Osteoblast (primary cell): ENCODE measurements at places on chromosomes 5 and 9. TPM values are rescaled to one million over a fixed set of nuclear protein-coding genes. Genes with fewer than 3 reads are reported as not detected.

The FAXDC2 gene
- total RNA-seq, result 13.8 and 19.2 TPM in 2 replicates

The F2RL2 gene
- total RNA-seq, result 1.1 and 1.5 TPM in 2 replicates

The CXCL14 gene
- total RNA-seq, result not detected in 2 replicates

The SPINK6 gene
- not detected in 2 replicates for total RNA-seq

The SPINK4 gene
- total RNA-seq, result not detected in 2 replicates

The ST6GALNAC4 gene
- total RNA-seq, result 29.5 and 33.7 TPM in 2 replicates

The GBA2 gene
- 29.5 and 31.1 TPM in 2 replicates for total RNA-seq

DNA sequence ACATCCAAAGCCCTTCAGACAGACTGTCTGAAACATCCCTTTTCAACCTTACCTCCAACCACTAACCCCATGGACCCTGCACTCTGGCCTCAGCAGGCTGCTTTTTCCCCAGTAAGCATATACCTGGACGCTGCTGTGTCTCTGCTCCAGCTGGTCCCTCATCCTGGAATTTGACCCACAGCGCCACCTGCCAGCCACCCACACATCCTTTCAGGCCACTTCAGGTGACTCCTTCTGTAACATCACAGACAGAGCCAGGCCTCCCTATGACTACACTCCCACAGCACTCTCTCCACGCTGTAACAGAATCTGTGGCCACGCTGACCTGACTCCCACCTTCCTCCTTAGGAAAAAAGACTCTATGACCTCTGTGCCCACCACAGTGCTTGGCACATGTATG is 3.4 kb downstream of the MGAT1 start:
- no peak for DNase-seq
- H3K27ac ChIP-seq, result peak overlapping the region; percentile 87
- H3K4me1 ChIP-seq, result peaks cover 46% of the 10 kb centered on the region
- H3K4me3 ChIP-seq, result peak overlapping the region; percentile 34
- H3K27me3 ChIP-seq, result no peaks in the 10 kb centered on the region

DNA sequence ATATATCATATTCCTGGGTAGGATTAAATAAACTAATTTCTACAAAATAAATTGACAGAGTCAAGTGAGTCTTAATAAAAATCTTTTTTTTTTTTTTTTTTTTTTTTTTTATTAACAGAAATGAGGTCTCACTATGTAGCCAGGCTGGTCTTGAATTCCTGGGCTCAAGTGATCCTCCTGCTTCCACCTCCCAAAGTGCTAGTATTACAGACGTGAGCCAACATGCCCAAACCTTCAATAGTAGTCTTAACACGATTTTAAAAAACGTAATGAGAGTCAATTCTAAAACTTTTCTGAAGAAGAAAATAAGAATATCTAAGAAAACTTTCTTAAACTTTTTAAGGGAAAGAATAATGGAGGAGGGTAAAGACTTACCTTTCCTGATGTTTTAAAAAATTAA is 84.2 kb downstream of the YIPF5 start:
- DNase-seq, result no peak
- H3K27me3 ChIP-seq, result no peaks in the 10 kb centered on the region
- H3K27ac ChIP-seq, result no peak overlapping the region
- H3K4me3 ChIP-seq, result no peak overlapping the region
- H3K4me1 ChIP-seq, result peaks cover 7% of the 10 kb centered on the region

DNA sequence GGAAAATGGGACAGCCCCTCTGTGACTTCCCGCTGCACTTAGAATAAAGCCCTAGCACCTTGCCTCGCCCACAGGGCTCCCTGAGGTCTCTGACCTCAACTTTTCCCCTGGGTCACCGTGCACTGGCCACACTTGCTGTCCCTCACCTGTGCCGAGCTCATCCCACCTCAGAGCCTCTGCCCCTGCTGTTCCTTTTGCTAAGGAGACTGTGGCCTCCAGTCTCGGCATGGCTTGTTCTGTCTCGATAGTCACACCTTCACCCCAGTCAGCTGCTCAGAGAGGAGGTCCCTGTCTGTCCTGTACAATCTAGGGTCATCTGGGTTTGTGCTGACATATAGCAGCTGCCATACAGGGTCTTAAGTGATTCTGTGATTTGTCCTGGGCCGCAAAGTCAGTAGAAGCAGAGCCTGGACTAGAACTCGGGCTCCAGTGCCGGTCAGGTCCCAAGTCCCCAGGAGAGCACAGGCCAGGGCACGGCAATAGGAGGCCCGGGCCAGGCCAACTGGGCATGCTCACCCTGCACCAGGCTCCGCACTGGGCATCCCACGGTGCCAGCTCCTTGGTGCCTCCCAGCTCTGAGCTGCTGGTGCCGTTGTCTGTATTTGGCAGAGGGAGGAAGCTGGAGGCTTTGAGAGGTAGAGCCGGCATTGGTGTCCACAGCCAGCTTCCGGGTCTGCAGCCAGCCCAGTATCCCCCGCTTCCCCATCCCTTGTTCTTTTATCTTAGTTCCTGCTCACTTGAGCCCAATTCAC is 35.2 kb downstream of the NCS1 start:
- peaks cover 5% of the 10 kb centered on the region for H3K36me3 ChIP-seq
- no peak overlapping the region for H3K27ac ChIP-seq
- H3K27me3 ChIP-seq, result no peaks in the 10 kb centered on the region
- H3K4me1 ChIP-seq, result peaks cover 7% of the 10 kb centered on the region
- DNase-seq, result peak; percentile 60
- H3K4me3 ChIP-seq, result no peak overlapping the region

DNA sequence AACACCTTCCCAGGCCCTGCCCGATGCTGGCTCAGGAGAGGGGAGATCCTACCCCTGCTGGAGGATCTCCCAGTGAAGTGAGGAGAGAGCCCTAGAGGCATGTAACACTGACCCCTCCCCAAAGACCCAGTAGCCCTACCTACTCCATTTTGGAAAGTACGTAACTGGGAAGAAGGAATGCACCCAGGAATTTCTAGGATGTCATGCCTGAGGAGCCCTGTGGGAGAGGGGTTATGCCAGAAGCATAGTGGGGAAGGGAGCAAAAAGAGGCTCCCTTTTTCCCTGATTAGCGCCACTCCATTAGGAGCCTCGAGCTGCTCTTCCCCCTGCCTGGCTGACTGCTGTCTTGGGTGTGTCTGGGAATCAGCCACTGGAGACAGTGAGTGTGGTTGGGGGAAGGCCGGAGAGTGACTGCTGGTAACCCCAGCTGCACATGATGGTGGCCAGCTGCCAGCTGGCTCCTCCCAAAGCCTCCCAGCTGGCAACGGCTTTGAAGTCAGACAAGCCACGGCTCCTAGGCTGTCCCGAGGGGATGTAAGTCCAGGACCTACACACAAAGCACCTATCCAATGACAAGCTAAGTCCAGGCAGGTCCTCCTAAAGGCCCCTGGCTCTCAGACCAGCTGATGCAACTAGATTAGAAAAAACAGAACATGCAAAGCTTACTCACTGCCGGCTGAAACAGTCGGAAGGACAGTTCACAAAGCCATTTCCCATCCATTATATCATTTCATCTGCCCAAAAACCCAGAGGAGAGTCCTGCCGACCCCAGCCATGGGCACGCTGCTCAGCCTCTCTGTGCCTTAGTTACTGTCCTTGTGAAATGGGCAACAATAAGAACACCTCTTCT is 136.5 kb upstream of the ABCA1 start:
- H3K36me3 ChIP-seq, result no peaks in the 10 kb centered on the region
- H3K27ac ChIP-seq, result peak overlapping the region; percentile 99
- peak; percentile 93 for DNase-seq
- no peaks in the 10 kb centered on the region for H3K27me3 ChIP-seq

- DNase-seq, result no peak
- no peaks in the 10 kb centered on the region for H3K36me3 ChIP-seq
- H3K27me3 ChIP-seq, result no peaks in the 10 kb centered on the region
- H3K27ac ChIP-seq, result no peak overlapping the region
- no peak overlapping the region for H3K4me3 ChIP-seq
Observed at GRCh38 chr5:130099008-130099407, 194.7 kb downstream of the CHSY3 start.

GRCh38 chr5:61303346-61303745 is 28.7 kb upstream of the ZSWIM6 start:
- no peaks in the 10 kb centered on the region for H3K27me3 ChIP-seq
- peak overlapping the region; percentile 62 for H3K4me3 ChIP-seq
- DNase-seq, result no peak
- no peaks in the 10 kb centered on the region for H3K36me3 ChIP-seq

DNA sequence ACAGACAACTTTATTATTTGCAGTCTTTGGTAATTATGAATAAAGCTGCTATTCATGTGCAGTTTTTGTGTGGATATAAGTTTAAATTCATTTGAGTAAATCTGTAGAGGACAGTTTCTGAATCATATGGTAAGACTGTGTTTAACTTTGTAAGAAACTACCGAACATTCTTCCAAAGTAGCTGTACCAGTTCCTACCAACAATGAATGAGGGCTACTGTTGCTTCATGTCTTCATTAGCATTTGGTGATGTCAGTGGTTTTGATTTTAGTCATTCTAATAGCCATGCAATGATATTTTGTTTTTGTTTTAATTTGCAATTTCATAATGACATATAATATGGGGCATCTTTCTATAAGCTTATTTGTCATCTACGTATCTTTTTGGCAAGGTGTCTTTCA is 501.3 kb upstream of the RORB start:
- H3K27me3 ChIP-seq, result no peaks in the 10 kb centered on the region
- no peaks in the 10 kb centered on the region for H3K36me3 ChIP-seq
- no peak overlapping the region for H3K4me3 ChIP-seq
- H3K4me1 ChIP-seq, result no peaks in the 10 kb centered on the region
- H3K27ac ChIP-seq, result no peak overlapping the region

DNA sequence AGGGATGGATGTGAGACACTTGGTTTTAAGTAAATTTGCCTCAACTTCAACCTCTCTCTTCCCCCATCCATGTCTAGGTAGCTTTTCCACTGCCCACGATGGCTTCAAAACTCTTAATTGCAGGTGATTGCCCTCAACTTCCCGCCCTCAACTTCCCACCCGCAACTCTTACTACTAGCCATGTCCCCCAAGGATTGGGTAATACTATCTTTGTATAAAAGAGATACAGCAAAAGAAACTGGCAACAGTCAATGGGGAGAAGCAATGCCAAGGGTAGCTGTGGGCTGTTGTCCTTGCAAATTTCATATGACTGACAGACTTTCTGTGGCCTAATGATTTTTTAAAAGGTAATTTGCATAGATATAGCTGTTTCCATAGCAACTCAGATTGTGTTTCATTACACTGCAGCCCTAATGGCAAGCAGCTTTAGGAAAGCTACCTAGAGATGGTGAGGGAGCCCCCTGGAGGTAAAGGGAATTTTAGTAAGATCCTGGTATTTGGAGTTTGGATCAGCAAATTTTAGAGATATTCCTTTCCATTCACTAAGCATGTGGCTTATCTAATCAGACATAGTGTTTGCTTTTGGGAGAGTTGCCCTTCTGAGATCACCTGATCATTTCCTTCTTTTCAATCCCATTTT is 421.5 kb upstream of the DAP start:
- DNase-seq, result no peak
- H3K4me1 ChIP-seq, result no peaks in the 10 kb centered on the region
- no peak overlapping the region for H3K27ac ChIP-seq
- H3K27me3 ChIP-seq, result no peaks in the 10 kb centered on the region
- H3K36me3 ChIP-seq, result no peaks in the 10 kb centered on the region
- H3K4me3 ChIP-seq, result no peak overlapping the region

DNA sequence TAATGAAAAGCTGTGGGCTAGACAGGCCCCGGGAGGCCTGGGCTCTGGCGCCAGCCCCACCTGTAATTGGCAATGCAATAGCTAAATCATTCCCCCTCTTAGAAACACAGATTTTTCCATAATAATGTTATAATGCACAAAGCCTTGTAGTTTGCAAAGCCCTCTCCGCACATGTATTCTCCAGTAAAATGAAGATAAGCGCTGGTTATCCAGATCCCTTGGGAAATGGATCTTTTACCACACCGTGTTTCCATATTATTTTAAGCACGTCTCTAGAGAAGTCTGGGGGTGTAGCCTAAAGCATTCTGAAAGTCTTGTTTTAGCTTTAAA is 1.1 kb upstream of the APBA1 start:
- no peaks in the 10 kb centered on the region for H3K27me3 ChIP-seq
- peaks cover 24% of the 10 kb centered on the region for H3K4me1 ChIP-seq
- DNase-seq, result no peak
- peak overlapping the region; percentile 74 for H3K4me3 ChIP-seq

- H3K36me3 ChIP-seq, result no peaks in the 10 kb centered on the region
- H3K4me1 ChIP-seq, result no peaks in the 10 kb centered on the region
- DNase-seq, result no peak
- no peaks in the 10 kb centered on the region for H3K27me3 ChIP-seq
Observed at GRCh38 chr5:130571076-130571475, 594.0 kb downstream of the HINT1 start.

GRCh38 chr5:138468966-138469539 is 3.8 kb downstream of the EGR1 start:
- peaks cover 28% of the 10 kb centered on the region for H3K36me3 ChIP-seq
- H3K27me3 ChIP-seq, result no peaks in the 10 kb centered on the region
- peak overlapping the region; percentile 15 for H3K27ac ChIP-seq
- H3K4me1 ChIP-seq, result peaks cover 17% of the 10 kb centered on the region
- no peak for DNase-seq

- H3K4me3 ChIP-seq, result no peak overlapping the region
- peaks cover 78% of the 10 kb centered on the region for H3K36me3 ChIP-seq
- no peak overlapping the region for H3K27ac ChIP-seq
- DNase-seq, result no peak
- no peaks in the 10 kb centered on the region for H3K27me3 ChIP-seq
- no peaks in the 10 kb centered on the region for H3K4me1 ChIP-seq
Observed at GRCh38 chr5:177290816-177291596, 12.5 kb downstream of the RAB24 start.

- H3K36me3 ChIP-seq, result no peaks in the 10 kb centered on the region
- no peak overlapping the region for H3K4me3 ChIP-seq
- no peak overlapping the region for H3K27ac ChIP-seq
- no peaks in the 10 kb centered on the region for H3K27me3 ChIP-seq
- H3K4me1 ChIP-seq, result peaks cover under 1% of the 10 kb centered on the region
Observed at GRCh38 chr5:97229196-97229595, 46.1 kb upstream of the RIOK2 start.

- no peak overlapping the region for H3K27ac ChIP-seq
- H3K4me1 ChIP-seq, result peaks cover 11% of the 10 kb centered on the region
- H3K27me3 ChIP-seq, result no peaks in the 10 kb centered on the region
- no peak overlapping the region for H3K4me3 ChIP-seq
Observed at GRCh38 chr9:81874250-81874649, 54.0 kb upstream of the SPATA31D4 start.

DNA sequence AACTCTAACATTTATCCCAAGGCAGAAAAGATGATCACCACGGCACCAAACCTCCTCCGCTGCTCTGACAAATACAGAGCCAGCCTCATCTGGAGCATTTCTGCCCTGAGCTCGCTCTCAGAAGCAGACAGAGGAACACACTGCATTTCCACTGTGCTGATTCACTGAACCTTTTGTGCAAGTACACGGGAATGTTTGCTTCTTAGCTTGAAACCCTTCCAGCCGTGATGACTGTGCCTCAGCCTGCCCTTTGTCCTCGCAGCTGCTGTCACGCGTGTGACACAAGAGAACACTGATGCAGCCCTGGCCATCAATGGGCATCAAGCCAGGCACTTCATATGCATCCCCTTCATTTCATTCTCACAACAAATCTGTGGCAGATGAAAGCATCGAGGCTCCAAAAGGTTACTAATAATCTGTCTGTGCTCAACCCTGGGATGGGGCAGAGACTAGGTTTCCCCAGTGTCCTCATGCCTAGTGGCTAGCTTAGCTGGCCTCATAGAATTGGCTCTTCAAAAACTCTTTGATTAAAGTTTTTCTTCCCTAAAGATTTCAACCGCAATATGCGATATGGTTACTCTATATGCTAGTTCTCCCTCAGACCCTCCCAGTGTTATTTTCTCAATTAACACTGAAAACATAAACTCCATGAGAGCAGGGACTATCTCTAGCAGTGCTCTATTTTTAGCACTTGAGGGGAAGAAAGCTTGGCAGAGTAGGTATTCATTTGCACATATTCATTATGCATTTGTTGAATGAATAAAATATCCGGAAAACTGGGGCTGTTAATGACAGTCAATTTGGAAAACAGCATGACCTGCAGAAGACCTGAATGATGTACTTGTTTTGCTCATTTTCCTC is 7.3 kb downstream of the CDC14B start:
- peaks cover 20% of the 10 kb centered on the region for H3K4me1 ChIP-seq
- H3K27ac ChIP-seq, result peak overlapping the region; percentile 73
- no peaks in the 10 kb centered on the region for H3K36me3 ChIP-seq
